ENCODE measurements at places on chromosomes 5 and 9.
A peak's percentile ranks its signal among the peaks of the same experiment; 100 is the strongest.

DNA sequence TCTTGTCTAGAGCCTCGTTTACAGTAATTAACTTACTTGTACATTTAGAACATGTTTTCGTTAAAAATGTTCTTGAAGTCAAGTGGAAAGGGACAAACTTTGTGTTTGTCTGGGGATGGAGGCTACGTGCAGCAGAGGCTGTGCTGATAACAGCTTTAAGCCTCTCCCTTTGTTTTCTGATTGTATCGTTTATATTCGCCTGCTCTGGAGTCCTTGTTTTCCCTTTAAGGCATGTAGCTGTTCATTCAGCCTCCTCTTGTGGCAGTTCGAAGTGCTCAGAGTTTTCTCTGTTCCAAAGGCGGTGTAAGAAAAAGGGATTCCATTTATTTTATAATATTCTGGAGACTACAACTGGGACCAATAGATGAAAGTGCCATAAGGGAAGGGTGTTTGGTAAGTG is 1.9 kb downstream of the SLC36A1 start:
- no peak for DNase-seq

DNA sequence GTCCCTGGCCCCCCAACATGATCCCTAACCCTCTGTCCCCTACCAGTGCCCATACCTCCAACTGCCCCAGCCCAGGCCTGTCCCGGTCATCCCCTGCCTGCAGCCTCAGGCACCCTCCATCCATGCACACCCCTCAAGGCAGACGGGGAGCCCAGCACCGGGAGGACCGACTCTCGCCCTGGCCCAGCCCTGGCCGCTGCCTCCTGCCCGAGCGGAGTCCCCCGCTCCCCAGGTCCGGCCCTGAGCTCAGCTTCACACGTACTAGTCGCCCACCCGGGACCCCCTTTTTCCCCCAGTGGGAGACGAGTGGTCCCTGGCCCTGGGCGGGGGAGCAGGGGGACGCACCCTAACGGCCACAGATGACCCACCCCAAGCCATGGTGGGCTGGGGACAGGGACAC is 49.0 kb upstream of the UBAC1 start:
- DNase-seq, result no peak

DNA sequence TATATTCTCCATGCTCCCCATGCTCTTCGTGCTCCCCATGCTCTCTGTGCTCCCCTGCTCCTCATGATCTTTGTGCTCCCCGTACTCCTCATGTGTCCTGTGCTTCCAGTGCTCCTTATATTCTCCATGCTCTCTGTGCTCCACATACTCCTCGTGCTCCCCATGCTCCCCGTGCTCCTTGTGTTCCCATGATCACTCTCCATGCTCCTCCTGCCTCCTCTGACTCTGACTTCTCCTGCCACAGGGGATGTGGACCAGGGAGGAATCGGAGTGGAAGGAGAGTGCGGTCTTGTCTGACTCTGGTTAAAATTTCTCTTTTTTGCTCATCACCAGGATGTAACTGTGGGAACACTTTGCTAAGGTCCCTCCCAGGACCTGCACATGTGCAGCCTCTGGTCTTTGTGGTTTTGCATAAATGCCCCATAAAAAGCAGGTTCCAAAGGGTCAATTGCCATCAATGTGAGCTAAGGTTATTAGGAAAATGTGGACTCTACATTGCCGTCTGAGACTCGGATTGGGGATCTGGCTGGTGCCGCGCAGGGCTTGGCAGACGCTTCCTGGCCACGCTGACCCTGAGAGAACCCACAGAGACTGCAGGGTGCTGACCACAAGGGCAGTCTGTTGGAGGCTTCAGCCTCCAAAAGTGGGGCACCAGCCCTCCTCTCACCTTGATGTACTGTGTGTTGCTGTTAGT is 52.5 kb downstream of the TRIP13 start:
- DNase-seq, result no peak

- DNase-seq, result no peak
Observed at GRCh38 chr5:68041293-68041692, 174.3 kb upstream of the PIK3R1 start.

DNA sequence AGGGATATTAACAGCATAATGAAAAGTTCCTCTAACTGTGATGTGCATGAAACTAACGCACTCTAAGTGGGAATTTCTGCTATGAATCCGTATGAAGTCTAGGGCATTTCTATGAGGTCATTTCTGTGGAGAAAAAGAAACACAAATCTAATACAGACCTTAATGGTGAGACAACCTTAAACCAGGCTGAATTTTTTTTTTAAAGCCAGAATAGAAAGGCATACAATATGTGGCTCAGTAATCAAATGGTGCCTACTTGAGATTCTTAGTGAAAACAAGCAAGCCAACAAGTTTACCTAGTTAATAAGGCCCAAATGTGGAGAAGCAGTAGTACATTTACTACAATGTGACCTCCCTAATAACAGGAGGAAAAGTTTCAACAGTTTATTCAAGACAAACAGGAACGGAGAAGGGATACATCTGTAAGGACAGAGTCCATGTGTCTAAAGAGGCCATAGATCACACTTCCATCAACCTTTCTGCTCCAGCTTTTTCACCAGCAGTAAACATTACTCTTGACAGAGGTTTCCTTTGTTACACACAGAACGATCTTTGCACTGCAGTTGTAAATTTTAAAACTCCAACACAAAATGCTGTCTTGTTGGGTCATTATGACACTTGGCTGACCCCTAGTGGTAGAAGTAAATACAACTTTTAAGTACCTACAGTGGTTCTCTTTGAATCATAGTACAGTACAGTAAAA is 26.2 kb downstream of the CARNMT1 start:
- DNase-seq, result no peak

- no peak for DNase-seq
Observed at GRCh38 chr5:1214936-1215220, 10.3 kb upstream of the SLC6A18 start.

DNA sequence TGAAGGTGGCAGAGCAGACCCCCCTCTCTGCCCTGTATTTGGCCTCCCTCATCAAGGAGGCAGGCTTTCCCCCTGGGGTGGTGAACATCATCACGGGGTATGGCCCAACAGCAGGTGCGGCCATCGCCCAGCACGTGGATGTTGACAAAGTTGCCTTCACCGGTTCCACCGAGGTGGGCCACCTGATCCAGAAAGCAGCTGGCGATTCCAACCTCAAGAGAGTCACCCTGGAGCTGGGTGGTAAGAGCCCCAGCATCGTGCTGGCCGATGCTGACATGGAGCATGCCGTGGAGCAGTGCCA is 3.8 kb downstream of the ALDH1B1 start:
- no peak for DNase-seq

DNA sequence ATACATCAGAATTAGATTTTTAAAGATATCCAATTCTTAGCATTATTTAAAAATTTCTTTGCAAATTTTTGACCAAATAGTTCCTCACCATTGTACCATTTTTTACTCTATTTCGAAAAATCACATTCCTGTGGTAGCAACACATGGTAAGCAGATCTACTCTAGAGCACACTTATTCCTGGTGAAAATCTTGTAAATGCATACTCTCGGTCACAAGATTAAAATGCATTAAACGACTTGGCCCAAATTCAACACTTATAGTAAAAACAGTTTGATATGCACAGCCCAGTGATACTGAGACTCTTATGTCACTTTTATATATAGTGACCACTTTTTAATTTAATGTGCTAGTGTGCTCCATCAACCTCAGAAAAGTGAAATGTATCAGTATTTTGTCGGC is 208.8 kb upstream of the TARS1 start:
- no peak for DNase-seq

DNA sequence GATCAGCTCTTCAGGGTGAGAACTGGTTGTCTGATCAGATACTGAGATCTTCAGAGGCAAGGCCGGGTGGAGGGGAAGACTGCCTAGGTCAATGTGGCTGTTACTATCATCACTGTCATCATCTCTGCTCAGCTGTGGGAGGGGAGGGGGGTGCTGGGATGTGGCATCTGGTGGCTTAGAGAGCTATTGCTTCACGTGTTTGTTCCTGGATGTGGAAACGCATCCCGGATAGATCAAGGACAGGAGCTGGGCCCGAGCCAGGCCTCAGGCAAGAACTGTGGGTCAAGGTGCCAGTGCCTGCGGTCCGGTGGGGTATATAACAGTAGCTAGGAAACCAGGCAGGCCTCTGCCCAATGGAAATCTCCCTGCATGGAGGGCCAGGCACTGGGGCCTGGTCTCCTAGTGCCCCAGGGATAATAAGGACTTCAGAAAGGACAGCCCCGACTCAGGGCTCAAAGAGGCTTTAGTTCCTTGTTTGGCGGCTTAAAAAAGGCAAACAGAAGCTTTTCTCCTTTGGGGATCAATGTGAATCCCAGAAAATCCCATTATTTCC is 30.3 kb upstream of the TIFAB start:
- no peak for DNase-seq

GRCh38 chr9:108761655-108762347 is 94.0 kb downstream of the ACTL7B start:
- no peak for DNase-seq

- DNase-seq, result peak; percentile 62
Observed at GRCh38 chr9:131728961-131729360, 10.9 kb downstream of the RAPGEF1 start.

DNA sequence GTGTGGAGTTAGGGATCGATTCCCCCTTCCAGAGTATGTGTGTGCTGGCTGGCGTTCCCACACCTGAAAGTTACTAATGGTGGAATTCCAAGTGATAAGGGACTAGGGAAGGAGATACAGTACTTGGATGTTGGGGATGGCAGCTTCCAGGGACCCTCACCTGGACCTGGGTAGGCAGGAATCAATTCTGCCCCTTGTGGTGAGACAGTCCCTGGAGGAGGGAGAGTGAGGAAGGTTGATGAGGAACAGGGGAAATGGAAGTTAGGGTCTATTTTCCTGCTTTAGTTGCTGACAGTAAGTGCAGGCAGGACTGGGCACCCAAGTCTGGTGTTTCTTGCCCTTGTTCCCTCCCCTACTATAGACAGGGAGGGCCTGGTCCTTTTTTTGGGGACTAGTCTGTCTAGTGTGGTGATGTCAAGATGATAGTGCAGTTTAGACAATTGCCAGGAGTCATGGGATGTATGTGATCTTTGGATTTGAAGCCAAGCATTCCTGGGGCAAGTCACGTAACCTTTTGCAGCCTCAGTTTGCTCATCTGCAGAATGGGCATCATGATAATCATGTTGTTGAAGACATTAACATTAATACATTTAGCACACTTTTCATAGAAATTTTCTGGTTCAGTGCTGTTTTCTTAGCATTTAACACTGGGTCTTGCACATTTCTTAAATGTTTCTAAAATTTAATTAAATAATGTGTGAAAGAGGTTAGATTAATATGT is 51.7 kb downstream of the DAB2IP start:
- DNase-seq, result no peak

DNA sequence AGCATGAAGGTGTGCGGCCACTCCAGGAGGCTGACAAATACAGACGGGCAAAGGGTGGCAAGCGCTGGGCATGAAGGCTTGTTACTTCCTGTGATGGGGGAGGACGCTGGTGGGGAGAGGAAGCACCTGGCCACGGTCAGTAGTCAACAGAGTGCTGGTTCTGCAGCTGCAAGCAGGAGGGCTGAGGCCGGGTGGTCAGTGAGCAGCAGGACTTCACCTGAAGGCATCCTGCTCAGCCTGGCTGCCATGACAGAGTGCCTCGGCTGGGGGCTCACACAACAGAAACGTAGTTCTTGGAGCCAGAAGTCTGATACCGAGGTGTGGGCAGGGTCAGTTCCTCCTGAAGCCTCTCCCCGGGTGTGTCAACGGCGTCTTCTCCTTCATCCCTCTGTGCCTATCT is 118.6 kb upstream of the IRX4 start:
- DNase-seq, result no peak

- DNase-seq, result no peak
Observed at GRCh38 chr5:39423331-39423751, 1.4 kb downstream of the DAB2 start.

DNA sequence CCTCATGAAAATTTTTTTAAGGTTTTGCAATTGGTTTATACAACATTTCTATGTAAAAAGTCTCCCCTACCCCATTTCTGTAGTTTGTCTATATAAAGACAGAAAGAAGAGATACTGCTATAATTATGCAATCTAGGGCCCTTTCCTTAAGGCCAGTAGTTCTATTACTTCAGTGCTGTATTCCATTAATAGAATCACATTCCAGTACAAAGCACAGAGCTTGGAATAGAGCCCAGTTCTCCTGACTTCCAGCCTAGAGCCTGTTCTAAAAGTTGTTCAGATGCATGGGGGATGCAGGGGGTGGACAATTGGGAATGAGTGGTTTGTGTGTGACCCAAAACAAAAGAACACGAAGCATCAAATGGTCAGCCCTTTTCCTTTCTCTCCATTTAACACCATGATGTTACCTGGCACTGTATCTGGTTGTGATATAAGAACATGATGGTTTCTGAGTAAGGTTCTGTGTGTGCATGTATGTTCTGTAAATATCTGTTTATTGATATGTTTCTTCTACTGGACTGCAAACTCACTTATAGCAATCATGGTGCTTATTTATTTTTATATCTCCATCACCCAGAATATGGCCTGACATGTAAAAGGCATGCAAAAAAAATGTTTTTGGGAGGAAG is 8.2 kb upstream of the GRAMD2B start:
- DNase-seq, result no peak

DNA sequence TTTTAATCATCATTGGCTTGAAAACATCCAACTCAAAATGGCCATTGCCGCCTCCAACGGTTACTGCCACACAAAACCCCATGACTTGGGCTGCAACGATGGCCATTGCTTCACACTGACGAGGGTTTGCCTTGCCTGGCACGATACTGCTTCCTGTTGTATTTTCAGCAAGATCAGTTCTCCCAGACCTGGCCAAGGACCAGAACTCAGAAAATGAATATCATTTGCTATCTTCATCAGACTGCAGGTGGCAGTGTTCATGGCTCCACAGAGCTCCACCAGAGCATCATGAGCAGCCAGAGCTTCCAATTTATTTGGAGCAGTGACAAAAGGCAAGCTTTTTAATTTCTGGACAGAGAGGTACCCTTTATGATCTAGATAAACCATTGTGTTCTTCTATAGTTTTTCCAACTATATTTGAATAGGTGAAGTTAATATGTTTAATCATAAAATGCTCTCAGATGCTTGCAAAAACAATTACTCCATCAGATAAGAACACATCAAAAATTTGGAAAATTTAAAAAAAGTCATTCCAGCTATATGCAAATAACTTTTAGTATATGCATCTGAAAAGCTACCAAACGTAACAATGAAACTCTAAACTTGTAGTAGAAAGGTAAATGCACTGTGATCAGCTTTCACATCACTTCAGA is 10.4 kb downstream of the AMACR start:
- DNase-seq, result no peak

GRCh38 chr9:132783006-132783405 is 95.1 kb downstream of the AK8 start:
- DNase-seq, result no peak

DNA sequence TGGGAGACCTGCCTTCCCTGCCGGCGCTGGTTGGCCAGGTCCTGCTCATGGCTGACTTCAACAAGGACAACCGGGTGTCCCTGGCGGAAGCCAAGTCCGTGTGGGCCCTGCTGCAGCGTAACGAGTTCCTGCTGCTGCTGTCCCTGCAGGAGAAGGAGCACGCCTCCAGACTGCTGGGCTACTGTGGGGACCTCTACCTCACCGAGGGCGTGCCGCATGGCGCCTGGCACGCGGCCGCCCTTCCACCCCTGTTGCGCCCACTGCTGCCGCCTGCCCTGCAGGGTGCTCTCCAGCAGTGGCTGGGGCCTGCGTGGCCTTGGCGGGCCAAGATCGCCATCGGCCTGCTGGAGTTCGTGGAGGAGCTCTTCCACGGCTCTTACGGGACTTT is 10.6 kb downstream of the DIPK1B start:
- DNase-seq, result no peak
